GF-D8 (cell line): ENCODE measurements at places on chromosomes 7 and 10.

- no peak for DNase-seq
Measured at GRCh38 chr7:52925332-52925731, 110.1 kb upstream of the POM121L12 start.

GRCh38 chr7:158602905-158603772, 15.5 kb upstream of the PTPRN2 start:
- DNase-seq: no peak

DNA sequence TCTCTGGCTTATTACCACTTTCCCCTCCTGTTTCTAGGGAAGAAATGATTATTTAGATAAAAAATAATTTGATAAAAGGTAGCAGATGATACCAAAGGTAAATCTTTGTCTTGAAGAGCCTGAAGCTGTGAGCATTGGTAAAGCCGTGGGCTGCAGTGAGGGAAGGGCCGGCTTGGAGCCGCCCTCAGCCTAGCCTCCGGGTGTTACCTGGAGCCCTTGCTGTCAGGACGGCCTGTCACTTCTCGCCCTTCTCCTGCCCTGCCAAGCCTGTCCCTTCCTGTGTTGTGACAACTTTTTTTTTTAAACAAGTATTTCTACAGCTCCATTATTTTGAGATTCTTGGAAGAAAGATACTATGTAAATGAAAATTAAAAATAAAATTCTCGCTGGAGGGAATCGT, 7.0 kb downstream of the CUX1 start:
- DNase-seq: no peak

- no peak for DNase-seq
Measured at GRCh38 chr7:114554781-114555537, 140.3 kb downstream of the FOXP2 start.

- DNase-seq: no peak
Measured at GRCh38 chr10:114487815-114488536, 83.7 kb upstream of the AFAP1L2 start.

DNA sequence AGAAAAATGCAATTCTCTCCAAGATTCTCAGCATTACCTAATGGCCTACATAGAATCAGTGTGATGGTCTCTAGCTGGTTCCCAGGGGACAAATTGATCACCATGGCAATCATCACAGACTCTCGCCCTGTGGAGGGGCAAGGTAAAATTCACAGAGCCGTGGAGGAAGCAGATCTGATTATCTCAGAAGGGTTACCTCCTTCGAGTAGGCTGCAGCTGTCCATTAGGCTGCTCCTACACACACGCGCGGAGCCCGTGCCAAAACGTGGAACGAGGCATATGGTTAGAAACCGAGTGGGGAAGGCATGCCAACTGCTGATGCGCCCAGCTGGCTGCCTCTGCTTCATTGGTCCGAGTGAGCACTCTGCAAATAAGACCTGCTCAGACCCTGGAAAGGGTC, 52.8 kb upstream of the PTER start:
- no peak for DNase-seq

DNA sequence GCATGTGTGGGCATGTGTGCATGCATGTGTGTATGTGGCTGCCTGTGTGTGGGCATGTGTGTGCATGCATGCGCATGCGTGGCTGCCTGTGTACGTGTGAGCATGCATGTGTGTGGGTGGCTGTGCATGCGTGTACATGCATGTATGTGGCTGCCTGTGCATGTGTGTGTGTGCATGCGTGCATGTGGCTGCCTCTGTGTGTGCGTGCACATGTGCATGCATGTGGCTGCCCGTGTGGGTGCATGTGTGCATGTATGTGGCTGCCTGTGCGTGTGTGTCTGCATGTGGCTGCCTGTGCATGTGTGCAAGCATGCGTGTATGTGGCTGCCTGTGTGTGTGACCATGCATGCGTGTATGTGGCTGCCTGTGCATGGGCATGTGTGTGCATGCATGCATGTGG, 217.2 kb downstream of the ELFN1 start:
- DNase-seq: no peak

GRCh38 chr10:35458500-35459448, 122.5 kb downstream of the CCNY start:
- no peak for DNase-seq

DNA sequence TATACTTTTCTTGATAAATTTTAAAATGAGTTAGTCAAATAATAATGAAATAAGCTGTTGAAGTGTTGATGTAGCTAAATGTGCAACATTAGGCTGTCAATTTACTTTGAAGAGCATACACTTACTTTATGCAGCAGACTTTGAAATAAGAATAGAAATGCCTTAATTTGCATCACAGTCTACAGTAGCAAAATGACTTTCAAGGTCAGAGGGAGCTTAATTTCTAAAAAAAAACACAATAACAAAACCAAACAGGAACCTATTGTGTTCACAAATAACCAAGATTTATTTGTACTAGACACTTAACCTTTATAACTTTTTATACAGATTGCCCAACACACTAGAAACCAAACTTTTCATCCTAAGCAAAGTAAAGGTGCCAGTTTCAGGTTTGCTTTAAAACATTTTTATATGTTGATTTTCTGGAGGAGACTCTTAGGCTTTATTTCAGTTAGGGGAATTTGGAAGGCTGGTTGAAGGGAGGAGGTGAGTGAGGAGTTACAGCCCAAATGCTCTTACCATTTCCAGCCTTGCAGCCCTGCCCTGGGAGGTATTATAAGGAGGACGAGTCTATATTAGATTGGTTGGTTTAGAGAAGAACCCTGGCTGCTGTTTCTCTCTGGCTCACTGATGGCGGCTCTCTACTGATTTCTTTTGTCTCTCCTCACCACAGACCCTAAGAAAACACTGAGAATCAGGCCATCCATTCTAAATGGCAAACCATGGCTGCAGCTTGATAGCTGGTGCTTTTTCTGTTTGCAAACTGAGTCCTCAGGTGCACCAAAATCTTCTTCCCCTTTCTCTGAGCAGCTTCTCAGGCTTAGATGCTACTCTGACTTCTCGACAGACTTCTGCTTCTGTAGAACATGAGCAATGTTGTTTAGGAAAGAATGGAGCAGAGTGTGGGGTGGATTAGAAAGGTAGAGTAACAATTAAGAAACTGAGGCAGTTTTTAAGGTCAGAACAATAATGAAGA, 55.2 kb upstream of the RPA3 start:
- DNase-seq: no peak

DNA sequence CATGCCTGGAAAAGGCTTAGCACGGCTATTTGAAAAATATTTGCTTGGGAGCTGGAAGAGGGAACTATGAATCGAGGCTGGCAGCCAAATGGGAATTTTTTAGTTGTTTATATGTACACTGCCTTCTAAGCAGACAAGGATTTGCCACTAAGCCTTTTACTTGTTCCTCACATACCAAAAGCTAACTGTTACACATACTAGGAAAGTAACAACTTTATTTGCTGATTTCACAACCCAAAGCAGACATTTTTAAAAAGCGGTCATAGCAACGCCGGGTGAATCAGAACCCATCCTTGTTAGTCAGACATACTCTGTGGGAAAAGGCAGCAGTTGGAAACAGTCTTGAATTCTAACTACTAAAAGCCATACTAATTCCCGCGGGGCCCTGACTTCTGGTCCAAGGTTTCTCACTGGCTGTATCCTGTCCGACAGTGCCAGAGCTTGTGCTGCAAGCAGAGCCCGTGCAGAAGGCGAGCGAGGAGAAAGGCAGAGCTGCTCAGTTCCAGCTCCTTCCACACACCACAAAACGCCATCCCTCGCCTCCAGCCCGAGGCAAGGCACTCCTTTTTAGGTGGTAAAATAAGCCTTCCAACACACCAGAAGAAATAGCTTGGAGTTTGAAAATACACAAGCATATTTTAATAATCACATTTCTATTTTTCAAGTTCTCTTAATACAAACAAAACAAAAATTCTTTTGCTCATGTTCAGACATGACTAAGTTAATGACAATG, 89.2 kb downstream of the RNF216 start:
- DNase-seq: no peak

DNA sequence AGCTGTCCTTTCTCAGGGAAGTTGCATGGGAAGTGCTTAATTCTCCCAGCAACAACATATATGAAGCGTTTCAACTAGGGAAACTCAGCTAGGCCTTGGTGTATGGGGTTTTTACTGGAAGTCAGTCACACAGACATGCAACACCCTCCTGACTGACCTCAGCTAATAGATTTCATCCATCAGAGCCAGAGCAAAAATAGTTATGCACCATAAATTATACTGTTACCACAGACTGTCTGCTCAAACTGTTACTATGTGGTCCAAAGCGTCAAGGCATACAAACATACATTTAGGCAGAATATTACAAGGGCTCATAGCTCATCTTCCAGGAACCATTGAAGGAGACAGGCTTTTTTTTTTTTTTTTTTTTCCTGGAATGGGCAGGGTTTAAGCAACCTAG, 417.9 kb downstream of the ANKRD7 start:
- no peak for DNase-seq

- no peak for DNase-seq
Measured at GRCh38 chr10:43170491-43170890, 32.2 kb downstream of the CSGALNACT2 start.

DNA sequence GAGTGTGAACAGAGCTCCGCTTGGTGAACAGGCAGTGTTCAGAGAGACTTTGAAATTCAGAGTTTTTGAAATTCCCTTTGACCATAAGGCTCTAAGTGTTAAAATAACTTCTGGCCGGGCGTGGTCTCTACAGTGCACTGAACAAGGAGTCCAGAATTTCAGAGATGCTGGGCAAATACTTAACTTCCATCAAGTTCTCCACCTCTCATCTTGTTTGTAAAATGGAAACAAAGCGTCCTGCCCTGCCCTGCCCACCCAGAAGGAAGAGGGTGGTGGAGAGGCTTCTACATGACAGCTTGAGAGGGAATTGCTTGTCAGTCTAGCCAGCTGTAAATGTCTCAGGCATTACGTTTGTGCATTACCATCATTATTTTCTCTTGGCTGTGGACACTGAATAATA, 102.6 kb downstream of the RGS10 start:
- DNase-seq: no peak

DNA sequence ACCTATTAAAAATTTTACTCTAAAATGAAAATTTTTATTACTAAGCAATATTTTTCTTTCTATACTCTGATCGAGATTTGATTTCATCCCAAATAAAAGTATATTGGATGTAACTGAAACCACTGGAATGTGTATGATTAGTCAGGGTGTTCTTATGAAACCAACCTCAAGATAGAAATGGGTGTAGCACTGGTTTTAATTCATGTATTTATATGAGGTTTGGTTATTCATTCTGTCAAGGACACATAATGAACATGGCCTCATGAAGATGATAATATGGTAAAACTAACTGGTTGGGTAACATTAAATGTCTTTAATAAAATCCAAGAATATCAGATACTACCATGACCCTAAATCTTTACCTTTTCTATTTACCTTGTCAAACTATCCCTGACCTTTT, 197.7 kb downstream of the SEMA3A start:
- no peak for DNase-seq

GRCh38 chr10:122567056-122567660, 6.6 kb downstream of the DMBT1 start:
- DNase-seq: no peak

GRCh38 chr7:133167300-133167699, 85.4 kb upstream of the CHCHD3 start:
- no peak for DNase-seq

GRCh38 chr10:101133489-101134298, 2.6 kb downstream of the TLX1 start:
- no peak for DNase-seq

- no peak for DNase-seq
Measured at GRCh38 chr7:85829817-85830432, 643.1 kb upstream of the SEMA3D start.

GRCh38 chr10:77016855-77017254, 620.8 kb downstream of the KCNMA1 start:
- no peak for DNase-seq

DNA sequence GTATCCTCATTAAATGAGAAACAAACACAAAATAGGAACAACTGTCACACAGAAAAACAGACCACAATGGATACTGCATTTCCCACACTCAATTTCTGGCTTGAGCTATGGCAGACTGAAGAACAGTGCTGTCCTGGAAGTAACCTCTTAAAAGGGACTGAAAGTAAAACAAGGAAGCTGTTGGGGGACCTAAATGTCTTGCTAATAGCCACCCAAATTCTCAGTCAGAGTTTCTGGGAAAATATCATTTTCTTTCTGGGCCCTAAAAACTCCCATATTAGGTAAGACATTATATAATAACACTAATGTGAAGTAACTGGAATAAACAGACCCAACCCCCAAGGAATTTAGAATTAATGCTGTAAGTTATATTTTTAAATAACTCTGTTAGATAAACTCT, 80.9 kb upstream of the TFEC start:
- DNase-seq: no peak

GRCh38 chr7:147071536-147071935, 954.9 kb downstream of the CNTNAP2 start:
- no peak for DNase-seq

GRCh38 chr7:91348711-91349110, 84.5 kb downstream of the FZD1 start:
- no peak for DNase-seq
